Bone marrow (tissue), 2 donors: ENCODE measurements at places on chromosomes 12 and 14.

- peak; percentile 47 for DNase-seq
Measured at GRCh38 chr12:109899783-109900751, at the start of gene TCHP. TSS of gene TCHP (plus strand) at chr12:109900274. CDS start at chr12:109903027, 2,753 bp downstream.

GRCh38 chr12:94042321-94042720 lies 106.1 kb upstream of the PLXNC1 start:
- no peak for DNase-seq

- no peak for DNase-seq
Measured at GRCh38 chr12:89783359-89784060, 74.9 kb upstream of the ATP2B1 start.

GRCh38 chr14:54756656-54757392 lies 145.8 kb downstream of the GCH1 start:
- DNase-seq = no peak

- DNase-seq = no peak
Measured at GRCh38 chr12:117362391-117362790, 965 bp upstream of the NOS1 start.

- no peak for DNase-seq
Measured at GRCh38 chr12:25121916-25122315, 73.0 kb downstream of the DNAI7 start.

- DNase-seq = no peak
Measured at GRCh38 chr12:3700861-3701260, 52.0 kb downstream of the CRACR2A start.

GRCh38 chr14:70148351-70148750 lies 40.4 kb downstream of the SLC8A3 start:
- no peak for DNase-seq

DNA sequence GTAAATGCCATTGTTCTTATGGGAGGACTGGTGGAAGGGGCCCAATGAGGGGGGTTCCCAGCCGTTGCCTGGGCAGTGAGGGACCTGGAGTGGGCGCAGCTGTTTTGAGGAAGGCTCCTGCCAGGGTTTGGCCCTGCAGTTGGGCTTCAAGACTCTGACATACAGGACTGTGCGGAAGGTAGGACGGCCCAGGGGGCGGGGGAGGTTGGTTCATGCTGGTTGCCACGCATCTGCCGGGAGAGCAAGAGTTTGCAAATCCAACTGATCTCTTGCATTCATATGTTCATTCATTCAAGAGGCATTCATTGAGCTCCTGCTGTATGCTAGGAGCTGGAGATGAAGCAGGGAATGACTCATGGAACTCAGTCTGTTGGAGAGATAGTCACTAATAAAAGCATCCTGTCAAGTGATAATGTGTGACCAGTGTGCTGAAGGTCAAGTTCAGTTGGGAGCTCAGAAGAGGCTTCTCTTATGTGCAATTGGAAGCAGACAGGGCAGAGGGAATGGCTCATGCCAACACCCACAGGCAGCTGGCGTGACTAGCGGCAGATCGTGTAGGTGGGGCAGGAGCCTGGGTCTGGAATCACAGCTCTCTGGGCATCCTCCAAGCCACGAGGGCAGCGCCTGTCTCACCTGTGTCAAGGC lies 7.8 kb downstream of the SH2B3 start:
- DNase-seq = no peak

GRCh38 chr14:92414690-92415445 lies 91.9 kb downstream of the SLC24A4 start:
- no peak for DNase-seq

DNA sequence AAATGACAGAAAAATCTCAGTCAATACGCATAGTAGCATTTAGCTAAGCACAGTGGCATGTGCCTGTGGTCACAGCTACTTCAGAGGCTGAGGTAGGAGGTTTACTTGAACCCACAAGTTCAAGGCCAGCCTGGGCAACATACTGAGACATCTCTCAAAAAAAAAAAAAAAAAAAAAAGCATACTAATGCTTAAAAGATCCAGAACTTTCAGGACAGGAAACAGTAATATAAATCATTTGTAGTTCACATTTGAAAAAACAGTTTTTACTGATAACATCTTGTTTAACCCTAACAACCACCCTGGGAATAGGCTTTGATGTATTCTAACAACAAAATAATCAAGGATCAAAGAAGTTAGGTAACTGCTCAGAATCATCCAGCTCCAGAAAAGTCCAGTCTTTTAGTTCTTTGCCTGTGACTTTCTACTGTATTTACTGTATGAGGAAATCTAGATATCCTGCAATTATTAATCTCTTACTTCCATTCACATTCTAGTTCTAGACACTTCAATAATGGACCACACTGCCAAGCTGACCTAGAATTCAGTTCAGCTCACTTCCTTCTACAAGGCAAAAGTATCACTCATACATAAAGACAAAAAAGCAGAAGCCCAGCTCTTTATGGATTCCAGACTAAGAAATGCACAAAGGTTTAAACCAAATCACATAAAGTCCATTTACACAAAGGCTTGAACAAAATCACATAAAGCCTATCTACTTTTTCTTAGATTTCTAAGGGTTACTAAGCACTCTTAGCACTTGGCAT lies 28.5 kb downstream of the PAWR start:
- DNase-seq = no peak

DNA sequence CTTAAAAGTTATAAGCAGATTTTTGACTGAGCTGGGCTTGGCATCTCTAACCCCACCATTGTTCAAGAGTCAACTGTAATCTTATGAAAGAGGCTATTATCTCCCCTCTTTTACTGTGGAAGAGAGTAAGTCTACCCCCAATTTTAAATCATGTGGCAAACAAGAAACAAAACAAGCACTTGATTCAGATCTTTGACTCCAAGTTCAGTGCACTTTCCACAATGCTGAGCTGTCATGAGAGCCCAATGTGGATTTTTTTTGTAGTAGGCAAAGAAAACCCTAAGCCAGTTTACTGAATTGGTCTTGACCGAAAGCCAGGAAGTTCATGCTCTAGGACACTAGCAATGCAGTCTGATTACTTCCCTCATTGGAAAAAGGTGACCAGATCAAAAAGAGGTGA lies 306.2 kb downstream of the GALC start:
- no peak for DNase-seq

DNA sequence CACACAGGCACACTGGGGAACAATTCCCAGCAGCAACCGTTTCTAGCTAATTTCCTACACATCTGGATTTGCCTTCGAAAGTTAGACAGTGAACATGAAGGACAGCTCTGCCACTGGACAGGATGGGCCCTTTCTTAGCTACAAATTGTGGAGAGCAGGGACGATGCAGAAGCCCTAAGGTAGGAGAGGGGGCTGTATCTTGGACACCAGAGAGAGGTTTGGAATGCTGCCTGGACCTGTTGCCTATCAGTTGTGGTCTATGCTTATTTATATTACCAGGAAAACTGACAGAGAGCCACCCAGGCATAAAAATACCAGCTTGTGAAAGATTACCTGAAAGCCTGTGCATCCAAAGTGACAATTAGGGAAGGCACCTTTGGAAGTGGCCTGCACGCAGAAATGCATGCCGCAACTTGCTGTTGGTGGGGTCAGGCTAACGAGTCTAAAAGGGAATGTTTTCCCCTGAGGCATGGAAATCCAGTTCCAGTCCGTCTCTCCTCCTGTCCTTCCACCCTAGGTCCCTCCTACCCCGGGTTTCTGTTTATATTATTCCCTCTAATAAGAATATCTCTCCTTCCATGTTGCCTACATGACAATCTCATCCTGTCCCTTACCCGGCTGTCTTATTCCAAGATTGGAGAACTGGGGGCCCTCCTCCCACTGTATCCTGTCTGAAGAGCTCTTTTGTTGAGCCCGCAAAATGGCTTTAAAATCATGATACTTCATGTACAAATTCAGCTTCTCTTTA lies 60.2 kb downstream of the MDM2 start:
- DNase-seq = no peak

DNA sequence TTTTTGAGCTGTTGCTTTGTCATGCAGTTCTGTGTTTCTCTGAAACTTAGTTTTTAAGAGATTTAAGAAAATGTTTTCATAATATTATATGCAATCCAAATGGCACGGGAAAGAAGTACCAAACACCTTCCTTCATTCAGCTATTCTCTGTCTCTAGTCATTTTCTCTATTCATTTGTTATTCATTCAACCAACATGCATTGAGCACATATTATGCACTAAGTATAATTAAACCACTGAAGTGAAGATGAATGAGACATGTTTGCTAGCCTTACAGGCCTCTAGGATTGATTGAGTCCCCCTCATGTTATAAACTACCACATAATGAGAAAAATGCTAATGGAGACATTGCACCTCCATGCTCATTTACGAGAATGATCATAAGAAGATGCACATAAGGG lies 45.7 kb upstream of the CCDC91 start:
- no peak for DNase-seq

DNA sequence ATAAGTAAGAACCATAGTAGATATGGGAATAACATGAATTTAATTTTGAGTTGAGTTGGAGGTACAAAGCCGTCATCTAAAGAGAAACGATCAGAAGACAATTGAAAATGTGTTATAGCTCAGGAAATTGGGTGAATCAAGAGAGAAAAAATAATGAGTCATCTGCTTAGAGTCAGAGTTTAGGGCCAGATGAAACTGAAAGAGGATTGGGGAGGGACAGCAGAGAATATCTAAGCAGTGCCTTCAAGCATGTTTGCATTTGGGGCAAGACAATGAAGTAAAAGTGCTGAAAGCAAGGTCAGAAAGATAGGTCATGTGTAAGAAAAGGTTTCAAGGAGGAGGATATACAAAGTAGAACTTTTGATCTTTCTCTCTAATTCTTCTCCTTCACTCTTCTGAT lies 49.4 kb downstream of the SLC15A5 start:
- peak; percentile 29 for DNase-seq

DNA sequence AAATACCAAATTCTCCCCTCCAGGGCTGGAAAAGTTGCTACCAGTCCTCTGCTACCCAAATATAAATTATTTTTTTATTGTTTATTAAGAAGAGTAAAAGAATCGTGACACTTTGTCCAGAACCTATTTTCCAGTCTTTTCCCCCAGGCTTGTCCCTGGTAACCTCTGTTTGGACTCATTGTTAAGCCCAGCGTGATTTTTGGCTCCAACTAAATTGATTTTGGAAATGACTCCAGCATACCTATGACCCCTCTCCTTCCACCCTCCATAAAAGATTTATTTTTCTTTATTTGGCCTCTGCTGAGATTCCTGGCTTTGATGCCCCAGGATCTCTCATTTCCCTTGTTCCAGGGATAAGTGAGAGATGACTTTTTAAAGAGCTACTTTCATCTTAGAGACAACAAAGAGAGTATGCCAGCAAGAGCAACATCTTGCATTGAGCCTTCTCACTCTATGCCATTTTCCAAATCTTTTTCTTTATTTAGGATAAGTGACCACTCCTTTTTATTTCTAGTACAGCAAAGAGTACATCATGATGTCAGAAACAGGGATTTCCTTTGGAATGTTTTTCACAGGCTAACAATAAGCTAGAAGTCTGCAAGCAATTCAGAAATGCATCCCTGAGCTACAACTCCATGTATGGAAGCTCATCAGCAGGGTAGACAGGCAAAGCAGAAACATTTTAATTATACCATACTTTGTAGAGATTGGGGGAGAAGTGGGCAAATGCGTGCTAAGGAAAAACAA lies 75.8 kb downstream of the DAD1 start:
- no peak for DNase-seq

GRCh38 chr12:48442179-48442847 lies 30.0 kb upstream of the ANP32D start:
- no peak for DNase-seq

GRCh38 chr12:113056631-113057488 lies at the start of gene DTX1:
TSS of gene DTX1 (plus strand) at chr12:113056730. CDS start at chr12:113058193, 1,463 bp downstream.
- no peak for DNase-seq

GRCh38 chr14:38727731-38728130 lies 375.3 kb downstream of the SEC23A start:
- no peak for DNase-seq

DNA sequence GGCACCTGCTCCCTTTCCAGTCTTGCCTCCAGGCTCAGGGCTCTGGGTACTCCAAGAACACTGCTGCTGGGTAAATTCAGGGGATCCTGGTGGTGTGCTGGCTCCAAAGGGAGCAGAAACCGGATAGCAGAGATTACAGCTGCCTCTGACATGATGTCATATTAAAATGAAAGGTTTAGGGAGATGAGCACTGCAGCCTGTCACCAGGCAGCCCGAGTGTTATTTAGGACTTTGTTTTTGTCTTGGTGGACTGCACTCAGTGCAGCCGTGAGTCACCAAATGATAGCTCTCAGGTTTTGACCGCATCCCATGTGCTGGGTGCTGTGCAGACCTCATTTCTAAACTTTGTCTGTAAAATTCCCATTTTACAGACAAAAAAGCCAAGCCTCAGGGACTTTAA lies 266.0 kb upstream of the CRY1 start:
- no peak for DNase-seq

- DNase-seq = no peak
Measured at GRCh38 chr12:6311822-6312528, 1.5 kb downstream of the PLEKHG6 start.

DNA sequence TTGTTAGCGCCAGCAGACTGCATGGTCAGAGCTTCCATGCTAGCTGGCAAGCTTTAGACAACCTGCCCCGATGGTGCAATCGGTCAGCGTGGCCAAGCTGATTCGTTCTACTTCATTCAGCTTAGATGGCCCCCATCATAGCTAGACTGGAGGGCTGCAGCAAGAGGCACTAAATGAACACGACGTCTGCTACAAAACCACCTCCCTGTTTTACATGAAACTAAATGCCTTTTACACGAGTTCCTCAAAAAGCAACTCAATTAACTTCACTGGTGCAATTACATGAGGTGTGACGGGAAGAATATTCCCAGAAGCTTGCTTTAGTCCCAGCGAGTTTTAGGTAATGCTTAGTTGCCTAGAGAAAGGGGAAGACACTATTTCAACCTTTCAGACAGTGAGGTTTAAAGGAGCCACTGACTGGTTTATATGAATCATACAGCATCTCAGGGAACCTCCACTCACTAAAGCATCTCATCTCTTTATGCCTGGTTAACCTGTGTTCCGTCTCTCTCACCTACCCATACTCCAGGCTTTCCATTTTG lies 8.4 kb downstream of the NIN start:
- DNase-seq = no peak

GRCh38 chr12:29071099-29071498 lies 78.0 kb upstream of the FAR2 start:
- DNase-seq = no peak

GRCh38 chr12:105864901-105865300 lies 273.9 kb downstream of the NUAK1 start:
- DNase-seq = no peak
